ENCODE measurements at places on chromosomes 1 and 21.

- no peak for DNase-seq
Measured at GRCh38 chr21:38120984-38121855, 135.6 kb upstream of the KCNJ15 start.

GRCh38 chr1:31234123-31234708 is 5.5 kb downstream of the NKAIN1 start:
- DNase-seq, result no peak

- no peak for DNase-seq
Measured at GRCh38 chr1:213183036-213183672, 132.1 kb downstream of the RPS6KC1 start.

GRCh38 chr1:111769517-111770146 is 13.9 kb downstream of the DDX20 start:
- DNase-seq, result peak; percentile 67

GRCh38 chr1:153488731-153489130 is 28.3 kb upstream of the S100A7 start:
- no peak for DNase-seq

DNA sequence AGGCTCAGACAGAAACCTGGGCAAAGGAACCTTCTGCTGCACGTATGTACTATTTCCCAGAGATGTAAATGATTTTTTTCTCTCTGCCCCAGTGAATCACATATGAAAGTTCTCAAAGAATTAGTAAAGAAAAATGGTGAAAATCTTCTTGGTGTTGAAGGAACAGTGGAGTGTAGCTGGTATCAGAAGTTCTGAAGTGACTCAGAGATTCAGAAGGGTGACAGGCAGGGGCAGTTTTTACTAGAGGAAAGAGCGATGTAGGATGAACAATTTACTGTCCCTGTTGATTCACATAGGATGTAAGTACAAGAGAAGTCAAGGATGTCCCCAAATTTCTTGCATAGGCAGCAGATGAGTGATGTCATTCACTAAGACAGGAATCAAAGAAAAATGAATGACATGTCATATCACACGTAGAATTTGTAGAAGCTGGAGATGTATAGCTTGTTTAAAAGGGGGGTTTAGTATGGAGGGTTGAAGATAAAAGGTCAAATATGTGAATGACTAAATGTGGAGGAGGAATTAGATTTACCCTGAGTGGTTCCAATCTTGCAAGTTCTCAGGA is 26.4 kb downstream of the WLS start:
- DNase-seq, result no peak

DNA sequence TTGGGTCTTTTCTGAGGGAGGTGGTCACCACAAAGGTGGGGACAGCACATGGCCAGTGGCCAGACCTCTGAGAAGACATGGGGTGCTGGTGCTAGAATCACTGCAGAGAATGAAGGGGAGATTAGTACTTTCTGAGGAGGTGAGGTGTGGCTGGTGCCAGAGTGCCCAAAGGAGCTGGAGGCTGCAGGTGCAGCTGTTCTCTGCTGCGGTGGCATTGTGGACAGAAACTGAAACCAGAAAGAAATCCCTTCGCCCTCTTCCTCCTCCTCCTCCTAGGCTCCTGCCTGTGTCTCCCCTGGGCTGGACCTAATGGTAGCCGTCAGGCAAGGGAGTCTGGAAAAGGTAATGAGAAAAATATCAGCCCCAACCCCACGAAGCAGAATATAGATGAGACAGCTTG is 261.7 kb downstream of the TM2D1 start:
- no peak for DNase-seq

- DNase-seq, result no peak
Measured at GRCh38 chr1:16367968-16368890, 1.2 kb downstream of the SZRD1 start.

DNA sequence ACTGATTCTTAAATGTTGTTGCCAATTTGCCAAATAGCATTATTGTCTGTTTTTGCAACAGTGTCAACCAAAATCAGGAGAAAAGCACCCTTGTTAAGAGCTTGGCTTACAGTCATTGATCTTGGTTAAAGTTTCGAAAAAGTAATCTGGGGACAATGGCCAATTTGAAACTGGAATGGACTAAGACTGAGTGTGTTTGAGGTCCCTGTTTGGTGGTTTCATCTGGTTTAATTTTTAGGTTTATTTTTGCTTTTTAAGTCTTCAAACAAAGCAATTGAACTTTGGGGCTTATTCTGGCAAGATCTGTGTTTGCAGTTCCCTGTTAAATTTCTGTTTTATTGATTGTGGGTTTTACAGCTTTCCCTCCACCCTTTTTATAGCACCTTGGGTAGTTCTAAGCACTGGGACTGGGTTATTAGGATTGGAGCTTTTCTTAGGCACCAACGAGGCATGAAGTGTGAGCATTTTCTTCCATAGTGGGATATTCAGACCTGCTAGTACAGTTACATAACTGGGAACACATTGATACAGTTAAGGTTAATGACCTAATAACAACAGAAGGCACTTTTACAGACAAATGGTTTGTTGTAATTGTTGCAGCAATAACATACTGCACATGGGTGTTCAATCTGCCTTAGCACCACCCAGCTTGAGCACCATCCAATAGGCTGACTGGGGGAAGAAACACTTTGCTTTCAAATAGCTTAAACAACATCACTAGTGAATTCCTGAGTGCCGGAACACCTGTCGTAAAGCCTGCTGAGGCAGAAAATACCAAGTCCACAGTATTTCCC is 40.6 kb upstream of the MAP10 start:
- no peak for DNase-seq

GRCh38 chr1:35447278-35447677 is 109.9 kb downstream of the KIAA0319L start:
- no peak for DNase-seq

- DNase-seq, result peak; percentile 38
Measured at GRCh38 chr1:36966242-36966641, 68.1 kb downstream of the GRIK3 start.

GRCh38 chr1:103211073-103211472 is 102.8 kb upstream of the COL11A1 start:
- no peak for DNase-seq

DNA sequence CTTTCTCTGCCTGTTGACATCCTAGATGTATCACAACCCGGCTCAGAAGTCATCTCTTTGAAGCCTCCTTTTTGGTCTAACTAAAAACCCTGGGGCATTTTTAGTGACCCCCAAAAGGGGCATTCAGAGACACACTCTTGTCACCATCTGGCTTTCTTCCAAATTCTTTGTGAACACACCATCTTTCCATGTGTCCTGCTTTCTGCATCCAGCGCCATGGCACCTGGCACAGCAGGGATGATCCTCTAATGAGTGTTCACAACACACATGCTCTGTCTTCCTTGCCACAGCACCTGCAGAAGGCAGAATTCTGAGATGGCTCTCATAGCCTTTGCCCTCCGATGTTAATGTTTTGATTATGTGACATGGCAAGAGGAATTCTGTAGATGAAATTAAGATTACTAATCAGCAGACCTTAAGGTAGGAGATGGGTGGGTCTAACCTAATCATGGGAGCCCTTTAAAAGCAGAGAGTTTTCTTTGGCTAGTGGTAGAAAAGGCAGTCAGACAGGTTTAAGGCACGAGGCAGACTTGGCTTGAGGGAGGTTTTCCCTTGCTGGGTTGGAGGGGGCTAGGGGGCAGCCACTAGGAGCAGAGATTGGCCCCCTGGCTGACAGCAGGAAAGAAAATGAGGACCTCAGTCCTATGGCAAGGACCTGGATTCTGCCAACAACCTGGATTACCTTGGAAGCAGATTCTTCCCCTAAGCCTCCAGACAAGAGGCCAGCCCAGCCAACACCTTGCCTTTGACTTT is 4.9 kb upstream of the TMEM61 start:
- DNase-seq, result no peak

GRCh38 chr1:53850082-53850673 is 12.1 kb upstream of the NDC1 start:
- no peak for DNase-seq

- no peak for DNase-seq
Measured at GRCh38 chr1:245404527-245404926, 249.7 kb downstream of the KIF26B start.

DNA sequence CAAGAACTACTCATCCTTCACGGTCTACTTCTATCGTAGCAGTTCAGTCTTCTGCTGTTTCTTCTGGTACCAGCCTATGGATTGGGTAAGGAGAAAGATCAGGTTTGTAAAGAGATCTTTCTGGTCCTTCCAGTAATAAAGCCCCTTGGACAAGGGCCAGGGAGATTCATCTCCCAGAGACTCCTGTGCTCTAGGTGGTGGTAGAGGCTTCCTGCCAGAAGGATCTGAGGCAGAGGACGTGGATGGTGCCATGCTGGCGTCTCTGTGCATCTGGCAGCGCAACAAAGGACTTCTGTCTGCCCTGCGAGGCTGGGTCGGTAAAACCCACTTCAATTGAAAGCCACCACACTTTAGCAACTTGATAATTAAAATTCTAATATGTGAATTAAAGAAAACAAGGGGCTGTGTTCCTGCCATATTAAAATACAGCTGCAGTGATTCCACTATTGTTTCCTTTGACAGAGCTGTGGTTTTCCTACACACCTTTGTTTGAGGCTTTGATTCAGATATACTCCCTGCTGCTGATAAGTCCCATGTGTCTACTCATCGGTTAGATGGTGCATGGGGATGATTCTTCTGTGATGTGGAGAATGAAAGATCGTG is 73.6 kb downstream of the ROR1 start:
- DNase-seq, result no peak

- DNase-seq, result no peak
Measured at GRCh38 chr1:5943343-5944124, 48.7 kb downstream of the NPHP4 start.

DNA sequence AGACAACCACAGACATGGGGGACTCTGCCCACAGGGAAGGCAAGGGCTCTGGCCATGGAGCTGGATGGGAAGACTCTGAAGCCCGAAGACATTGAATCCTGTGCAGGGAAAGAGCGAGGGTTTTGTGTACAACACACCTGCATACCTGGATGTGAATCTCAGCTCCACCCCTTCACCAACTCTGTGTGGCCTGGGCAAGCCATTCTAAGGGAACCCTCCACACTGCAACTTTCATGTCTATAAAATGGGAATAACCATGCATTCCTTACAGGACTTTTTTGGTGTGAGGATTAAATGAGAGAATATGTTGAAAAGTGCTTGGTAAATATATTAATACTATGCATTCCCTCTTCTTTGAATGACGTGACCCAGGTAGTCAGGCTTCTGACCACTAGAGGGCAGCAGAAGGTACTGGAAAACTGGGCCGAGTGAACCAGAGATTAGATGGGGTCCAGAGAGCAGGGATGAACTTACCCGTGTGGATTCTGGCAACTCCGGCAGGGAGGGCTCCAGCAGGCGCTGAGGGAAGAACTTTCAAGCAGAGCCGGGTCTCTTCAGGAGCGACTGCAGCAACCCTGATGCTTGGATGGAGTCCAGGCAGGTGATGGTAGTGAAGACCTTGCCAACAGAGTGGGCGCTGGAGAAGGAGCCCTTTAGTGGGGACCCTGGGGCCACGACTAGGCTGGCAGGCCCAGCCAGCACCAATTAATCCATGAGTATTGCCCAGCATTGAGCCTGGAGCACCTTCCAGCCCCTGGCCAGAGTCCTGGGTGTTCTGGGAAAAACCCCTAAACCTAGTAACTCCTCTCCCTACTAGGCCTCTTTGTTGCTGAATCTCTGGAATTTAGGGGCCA is 834 bp upstream of the ELF3 start:
- peak; percentile 80 for DNase-seq

- no peak for DNase-seq
Measured at GRCh38 chr1:201786824-201787223, 42.1 kb upstream of the IPO9 start.

DNA sequence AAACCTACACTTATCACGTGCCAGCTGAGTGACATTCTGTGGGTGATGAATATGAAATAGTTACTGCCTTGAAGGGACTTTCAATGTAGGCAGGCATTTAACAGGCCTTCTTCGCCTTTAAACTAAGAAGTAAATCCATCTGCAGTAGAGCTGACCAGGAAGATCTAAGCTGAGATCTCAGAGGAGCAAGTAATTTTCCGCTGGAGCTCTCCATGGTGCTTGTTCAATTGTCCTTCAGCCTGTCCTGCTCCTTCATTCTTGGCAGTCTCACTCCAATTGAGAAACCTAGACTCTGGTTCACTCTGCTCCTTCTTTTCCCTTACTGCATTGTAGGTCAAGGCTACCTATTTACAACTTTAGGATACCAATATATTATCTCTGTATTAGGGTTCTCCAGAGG is 183.5 kb downstream of the HMCN1 start:
- peak; percentile 7 for DNase-seq

- DNase-seq, result no peak
Measured at GRCh38 chr1:67372898-67373297, 57.3 kb downstream of the SERBP1 start.

GRCh38 chr1:218304281-218305039 is 19.4 kb downstream of the RRP15 start:
- DNase-seq, result no peak

- DNase-seq, result no peak
Measured at GRCh38 chr1:68293609-68294366, 61.5 kb upstream of the WLS start.

DNA sequence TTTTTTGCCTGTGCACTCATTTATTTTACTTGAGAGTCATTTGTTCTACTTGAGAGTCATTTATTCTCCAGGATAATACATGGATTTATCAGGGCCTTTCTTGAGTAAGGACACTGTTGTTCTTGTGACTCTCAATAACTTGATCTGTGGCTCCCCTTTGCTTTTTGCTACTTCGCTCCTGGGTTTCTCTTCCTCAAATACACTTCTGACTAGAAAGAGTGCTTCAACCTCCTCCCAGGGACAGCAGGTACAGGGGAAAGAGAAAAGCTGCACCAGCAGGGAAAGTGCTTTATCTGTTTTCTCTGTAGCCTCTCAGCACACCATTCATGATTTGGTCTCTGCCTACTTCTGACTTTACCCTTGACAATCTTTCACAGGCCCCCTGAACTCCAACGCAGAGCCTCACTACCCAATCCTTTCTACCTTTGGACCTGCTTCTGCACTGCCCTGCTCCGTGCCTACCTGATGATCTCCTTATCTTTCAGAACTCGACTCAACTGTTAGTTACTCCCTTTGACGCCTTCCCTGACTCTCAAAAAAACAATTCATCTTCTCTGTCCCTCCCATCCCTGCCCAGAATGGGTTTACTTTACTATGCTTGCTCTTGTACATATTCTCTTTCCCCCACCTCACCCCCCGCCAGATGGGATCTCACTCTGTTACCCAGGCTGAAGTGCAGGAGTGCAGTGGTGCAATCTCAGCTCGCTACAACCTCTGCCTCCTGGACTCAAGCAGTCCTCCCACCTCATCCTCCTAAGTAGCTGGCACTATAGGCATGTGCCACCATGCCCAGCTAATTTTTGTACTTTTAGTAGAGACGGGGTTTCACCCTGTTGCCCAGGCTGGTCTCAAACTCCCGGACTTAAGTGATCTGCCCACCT is 15.6 kb upstream of the PIGM start:
- no peak for DNase-seq

Measured in activated naive CD4-positive, alpha-beta T cell treated with anti-CD3 and anti-CD28 coated beads for 36 hours (primary cell).